NCI-H187 (cell line): ENCODE measurements at places on chromosomes 2 and 18.

- DNase-seq, result no peak
Observed at GRCh38 chr18:8081872-8082553, 514.9 kb downstream of the PTPRM start.

DNA sequence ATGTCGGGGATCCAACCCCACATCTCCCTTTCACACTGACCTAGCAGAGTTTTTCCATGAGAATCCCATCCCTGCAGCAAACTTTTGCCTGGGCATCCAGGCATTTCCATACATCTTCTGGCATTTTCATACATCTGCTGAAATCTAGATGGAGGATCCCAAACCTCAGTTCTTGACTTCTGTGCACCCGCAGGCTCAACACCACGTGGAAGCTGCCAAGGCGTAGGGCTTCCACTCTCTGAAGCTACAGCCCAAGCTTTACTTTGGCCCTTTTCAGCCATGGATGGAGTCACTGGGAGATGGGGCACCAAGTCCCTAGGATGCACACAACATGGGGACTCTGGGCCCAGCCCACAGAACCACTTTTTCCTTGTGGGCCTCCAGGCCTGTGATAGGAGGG, 32.2 kb upstream of the TEX51 start:
- DNase-seq, result no peak

DNA sequence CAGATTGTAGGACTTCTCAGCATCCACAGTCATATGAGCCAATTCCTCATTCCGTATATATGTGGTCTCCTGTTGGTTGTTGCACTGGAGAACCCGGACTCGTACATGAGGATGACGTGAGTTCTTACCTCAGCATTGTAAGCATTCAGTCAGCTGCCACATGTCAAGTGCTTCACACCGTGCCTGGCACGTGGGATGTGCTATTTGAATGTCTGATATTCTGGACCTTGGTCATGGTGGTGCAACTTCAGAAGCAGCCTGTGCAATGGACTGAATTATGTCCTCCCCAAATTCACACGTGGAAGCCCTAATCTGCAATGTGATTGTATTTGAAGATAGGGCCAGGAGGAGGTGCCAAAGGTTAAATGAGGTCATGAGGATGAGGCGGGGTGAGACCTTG, 32.1 kb downstream of the PTGR3 start:
- no peak for DNase-seq

GRCh38 chr2:182019731-182020130, 34.1 kb downstream of the PPP1R1C start:
- DNase-seq, result no peak

- no peak for DNase-seq
Observed at GRCh38 chr18:32674491-32674890, 98.3 kb downstream of the KLHL14 start.

DNA sequence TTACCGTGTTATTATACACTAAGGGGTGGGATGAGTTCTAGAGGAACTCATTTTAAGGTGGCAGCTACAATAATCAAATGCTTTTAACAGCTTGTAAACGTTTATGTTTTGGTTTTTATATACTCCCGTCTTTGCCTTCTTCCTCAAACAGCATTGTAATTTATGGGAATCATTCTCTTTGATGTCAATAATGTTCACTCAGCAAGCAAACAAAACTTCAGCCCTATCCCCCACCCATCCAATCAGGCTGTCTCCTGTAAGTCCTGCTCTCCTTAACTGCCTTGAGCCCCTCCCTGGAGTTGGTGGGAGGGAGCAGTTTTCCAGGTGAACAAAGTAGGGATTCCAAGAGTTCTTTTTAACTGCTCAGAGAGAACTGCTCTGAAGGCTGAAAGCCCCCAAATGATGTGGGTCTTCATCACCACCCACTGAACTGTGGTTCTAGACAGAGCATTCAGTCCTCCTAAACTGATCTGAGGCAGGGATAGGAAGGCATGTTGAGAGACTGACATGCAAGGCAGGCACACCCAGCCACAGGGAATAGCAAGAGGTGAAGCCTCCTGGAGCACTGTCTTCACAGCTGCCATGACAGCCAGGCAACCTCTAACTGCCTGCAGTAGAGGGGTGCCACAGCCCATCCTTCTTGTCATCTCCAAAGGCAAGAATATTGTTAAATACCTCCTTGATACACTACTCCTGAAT, 17.5 kb downstream of the MYO5B start:
- DNase-seq, result no peak

GRCh38 chr2:72141032-72141645, 6.5 kb downstream of the CYP26B1 start:
- no peak for DNase-seq

DNA sequence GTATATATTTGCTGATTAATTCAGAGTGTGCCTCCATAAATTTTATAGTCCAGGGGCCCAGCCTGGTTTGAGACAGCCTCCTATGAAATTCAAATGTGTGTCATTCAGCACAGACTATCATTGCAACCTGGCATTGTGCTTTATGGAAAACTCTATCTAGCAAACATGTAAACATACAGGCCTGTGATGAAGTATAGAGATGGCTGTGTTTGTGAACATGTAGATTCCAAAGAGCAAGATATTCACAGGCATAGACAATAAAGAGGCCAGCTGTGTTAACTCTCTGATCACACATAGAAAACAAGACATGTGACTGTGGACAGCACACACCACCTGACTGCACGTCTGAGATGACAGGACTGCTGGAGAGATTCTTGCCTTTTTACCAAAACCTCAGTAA, 297.9 kb downstream of the EN1 start:
- no peak for DNase-seq

DNA sequence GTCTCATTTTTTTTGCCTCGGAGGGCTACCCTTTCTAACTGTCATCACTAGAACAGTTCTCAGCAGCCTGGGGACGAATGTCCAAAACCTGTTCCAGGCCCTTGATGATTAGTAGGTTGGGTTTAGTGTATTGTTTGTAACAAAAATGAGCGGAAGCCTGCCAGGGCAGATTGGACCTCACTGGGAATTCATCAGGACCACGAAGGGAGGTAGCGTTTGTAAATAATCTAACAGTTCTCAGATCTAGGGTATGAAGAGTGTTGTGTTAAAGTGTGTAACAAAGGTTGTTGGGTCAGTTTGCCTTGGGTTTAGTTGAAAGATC, 799 bp downstream of the CEP68 start:
- no peak for DNase-seq

DNA sequence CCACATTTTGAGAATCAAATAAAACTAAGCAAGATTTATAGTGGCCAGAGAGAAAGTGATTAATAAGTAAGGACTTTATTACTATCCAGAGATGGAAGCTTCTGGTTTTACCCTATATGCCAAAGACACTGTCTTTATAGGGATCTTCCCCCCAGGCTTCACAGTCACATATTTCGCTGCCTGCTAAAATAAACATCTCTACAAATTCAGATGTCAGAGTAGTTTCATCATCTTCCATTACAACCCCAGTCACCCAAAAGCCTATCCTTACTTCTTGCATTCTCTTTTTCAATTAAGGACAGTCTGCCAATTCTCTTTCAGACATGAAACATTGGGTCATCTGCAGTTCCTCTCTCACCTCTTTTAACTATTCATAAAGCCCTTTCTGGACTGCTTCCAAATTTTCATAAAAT, 28.3 kb downstream of the CREB1 start:
- no peak for DNase-seq

DNA sequence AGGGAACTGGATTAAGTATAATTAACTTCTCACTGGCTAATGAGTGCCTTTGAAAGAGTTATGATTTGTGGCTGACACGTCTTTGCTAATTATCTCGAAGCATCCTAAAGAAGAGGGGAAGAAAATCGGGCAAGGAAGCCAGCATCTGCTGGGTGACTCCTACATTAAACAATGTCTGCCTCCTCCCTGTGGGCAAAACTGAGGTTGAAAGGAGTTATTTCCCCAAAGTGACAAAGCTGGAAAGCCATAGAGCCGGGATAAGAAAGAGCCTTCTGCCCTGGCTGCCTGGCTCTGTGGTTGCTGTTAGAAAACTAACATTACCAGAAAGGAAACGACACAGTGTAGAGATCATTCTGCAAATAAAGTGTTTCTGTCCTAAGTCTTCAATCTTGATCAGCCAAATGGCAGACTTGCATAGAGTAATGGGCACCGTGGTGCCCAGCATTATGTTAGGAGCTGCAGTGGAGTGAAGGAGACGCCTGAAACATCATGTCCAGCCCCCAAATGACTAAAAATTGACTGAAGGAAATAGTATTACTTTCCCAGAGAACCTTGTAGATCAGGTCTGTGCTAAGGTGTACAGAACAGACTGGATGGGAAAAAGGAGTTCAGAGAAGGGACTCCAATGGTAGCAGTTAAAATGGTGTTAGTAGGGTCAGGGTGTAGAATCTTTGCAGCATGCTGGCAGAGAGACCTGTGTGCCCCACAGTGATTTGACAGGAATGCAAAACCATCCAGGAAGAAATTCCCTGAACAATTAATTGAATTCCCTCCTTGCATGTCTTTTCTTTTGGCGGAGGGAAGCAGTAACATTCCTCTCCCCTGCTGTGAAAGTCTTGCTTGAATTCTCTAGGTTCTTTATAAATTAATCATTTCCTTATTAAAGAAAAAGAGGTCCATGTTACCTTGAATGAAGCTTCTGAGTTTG, 44.4 kb downstream of the ALPK2 start:
- DNase-seq, result no peak

DNA sequence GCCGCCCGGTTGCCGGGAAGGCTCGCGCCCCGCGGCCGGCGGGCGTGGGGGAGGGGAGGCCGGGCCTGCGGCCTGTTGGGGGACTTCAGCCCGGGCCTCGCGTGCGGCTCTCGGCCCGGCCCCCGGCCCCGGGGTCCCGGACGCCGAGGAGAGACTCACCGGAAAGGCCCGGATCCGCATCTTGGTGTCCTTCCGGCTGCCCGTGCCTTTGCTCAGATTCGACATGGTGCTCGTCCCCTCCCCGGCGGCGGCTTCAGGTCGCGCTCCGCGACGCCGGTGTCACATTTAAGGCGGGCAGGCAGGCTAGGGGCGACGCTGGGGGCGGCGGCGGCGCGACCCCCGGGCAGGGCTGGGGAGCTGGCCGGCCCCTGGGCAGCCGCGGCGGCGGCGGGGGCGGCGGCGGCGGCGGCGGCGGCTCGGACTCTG, 365 bp downstream of the CUL3 start:
- DNase-seq, result no peak

GRCh38 chr2:176637486-176638166, 368.4 kb downstream of the MTX2 start:
- no peak for DNase-seq

- no peak for DNase-seq
Observed at GRCh38 chr2:39688181-39688580, 22.5 kb downstream of the TMEM178A start.
